Left colon (tissue), 2 donors: ENCODE measurements at places on chromosomes 1 and 21.
A peak's percentile ranks its signal among the peaks of the same experiment; 100 is the strongest.

- no peak for DNase-seq
Observed at GRCh38 chr1:33045814-33046213, 9.1 kb upstream of the AK2 start.

DNA sequence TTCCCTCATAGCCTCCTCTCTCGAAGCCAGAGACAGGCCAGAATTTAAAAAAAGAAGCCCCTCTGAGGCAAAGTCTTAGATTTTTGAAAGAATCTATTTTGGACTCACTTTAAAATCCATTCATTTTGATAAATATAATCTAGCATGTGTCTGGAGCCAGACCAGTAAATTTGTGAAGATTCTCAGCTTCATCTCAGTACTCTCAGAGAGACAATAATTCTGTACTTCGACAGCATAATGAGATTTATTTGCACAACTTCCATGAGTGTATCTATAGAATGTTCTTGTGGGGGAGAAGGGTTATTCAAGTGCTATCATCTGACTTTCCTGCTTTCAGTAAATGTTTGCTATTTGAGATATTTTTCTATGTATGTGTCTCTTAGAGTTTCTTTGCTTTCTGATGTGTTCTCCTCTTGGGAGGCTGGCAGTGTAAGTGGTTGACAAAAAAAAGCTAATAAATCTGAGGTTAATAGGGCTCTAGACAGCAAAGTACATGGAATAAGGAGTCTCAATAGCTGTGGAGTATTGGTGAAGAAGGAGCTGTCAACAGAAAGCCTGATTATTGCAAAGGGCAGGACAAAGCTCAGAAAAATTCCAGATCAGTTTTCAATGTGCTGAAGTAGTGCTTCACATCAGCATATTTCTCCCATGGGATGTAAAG, 223.0 kb downstream of the PTBP2 start:
- DNase-seq, result no peak

GRCh38 chr1:21579791-21580190, 70.6 kb downstream of the ALPL start:
- DNase-seq, result no peak

DNA sequence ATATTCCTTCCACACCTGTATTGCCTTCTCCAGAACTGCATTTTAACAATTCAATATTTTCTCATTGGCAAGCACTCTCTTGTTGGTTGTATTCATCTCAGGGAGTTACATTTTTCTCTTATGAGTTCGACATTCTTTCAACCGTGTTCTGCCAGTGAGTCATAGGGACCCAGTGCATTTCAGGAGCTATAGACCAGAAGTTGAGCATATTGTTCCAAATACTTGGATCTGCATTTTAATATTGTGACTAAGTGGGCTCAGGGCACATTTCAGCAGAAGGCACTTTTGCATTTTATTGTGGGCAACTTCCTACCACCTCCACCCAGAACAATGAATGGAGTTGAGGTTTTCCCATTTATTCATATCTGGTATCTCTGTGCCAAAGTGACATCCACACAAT, 132.8 kb downstream of the TNFSF18 start:
- DNase-seq, result no peak

DNA sequence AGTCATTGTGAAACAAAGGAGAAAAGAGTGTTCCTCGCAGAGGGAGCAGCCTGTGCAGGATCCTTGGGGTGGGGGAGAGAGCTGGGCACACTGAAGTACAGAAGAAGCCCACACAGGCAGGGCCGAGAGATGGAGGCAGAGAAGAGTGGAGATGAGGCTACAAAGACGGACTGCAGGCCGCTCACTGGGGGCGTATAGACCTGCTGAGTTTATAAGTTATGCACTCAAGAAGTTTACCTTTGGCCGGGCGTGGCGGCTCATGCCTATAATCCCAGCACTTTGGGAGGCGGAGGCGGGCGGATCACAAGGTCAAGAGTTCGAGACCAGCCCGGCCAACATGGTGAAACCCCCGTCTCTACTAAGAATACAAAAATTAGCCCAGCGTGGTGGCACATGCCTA, 7.6 kb upstream of the SLAMF9 start:
- DNase-seq, result peak; percentile 77

GRCh38 chr1:235429143-235429542, 61.9 kb downstream of the TBCE start:
- DNase-seq, result no peak

- DNase-seq, result peak; percentile 48
Observed at GRCh38 chr1:7317888-7318287, 453.2 kb upstream of the VAMP3 start.

- no peak for DNase-seq
Observed at GRCh38 chr21:34335316-34335715, 28.5 kb upstream of the KCNE2 start.
